GM13976 (cell line): ENCODE measurements at places on chromosomes 1 and 21.

- DNase-seq = no peak
These were observed 88.9 kb downstream of the BACH1 start for GRCh38 chr21:29387598-29387997.

- DNase-seq = no peak
These were observed 178.3 kb downstream of the RERE start for GRCh38 chr1:8639148-8639547.

DNA sequence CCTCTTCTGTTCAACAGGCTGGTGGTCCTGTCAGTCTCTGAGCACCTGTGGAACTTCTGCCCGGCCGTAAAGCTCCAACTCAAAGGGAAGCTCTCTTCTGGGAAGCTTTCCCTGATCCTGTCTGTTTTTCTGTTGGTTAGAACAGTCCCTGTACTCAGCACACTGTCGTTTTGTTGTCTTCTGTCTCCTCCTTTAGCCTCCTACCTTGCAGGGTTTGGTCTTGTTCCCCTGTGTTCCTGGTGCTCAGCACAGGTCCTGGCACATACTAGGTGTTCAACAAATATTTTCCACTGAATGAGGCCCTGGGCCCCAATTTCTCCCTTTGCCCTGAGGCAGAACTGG, 328 bp upstream of the KDF1 start:
- DNase-seq = no peak

- peak; percentile 32 for DNase-seq
These were observed 34.0 kb downstream of the FH start for GRCh38 chr1:241485554-241485992.

DNA sequence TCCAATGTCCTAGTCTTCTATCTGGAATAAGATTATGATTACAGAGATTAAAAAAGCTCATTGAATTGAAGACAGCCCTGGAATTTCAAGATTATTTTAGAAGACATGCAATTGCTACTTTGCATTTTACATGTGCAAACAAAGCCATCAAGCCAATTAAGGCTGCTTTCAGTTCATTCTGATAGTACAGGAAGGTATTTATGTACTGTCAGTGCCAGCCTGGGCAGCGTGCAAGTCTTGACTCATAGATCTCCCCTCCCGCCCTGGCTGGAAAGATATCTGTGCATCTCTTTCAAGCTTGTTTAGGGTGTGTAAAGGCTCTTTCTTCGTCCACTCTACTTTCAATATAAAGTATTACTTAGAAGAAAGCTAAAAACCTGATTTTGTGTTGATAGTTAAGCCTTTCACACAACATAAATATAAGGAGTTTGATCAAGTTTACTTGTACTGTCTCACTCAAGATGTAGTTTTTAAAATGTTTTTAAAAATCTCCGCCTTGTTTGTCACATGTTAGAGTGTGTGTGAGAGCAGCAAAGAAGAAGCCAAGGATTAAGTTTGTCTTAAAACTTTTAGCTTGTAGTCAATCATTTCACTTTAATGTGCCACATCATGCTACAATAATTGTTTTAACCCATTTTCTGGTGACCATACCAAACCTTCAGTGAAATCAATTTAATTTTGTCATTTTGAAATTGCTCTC, 13.6 kb upstream of the LYPLAL1 start:
- no peak for DNase-seq
